A549 (cell line): ENCODE measurements at places on chromosomes 7 and 10.
A peak's percentile ranks its signal among the peaks of the same experiment; 100 is the strongest.

DNA sequence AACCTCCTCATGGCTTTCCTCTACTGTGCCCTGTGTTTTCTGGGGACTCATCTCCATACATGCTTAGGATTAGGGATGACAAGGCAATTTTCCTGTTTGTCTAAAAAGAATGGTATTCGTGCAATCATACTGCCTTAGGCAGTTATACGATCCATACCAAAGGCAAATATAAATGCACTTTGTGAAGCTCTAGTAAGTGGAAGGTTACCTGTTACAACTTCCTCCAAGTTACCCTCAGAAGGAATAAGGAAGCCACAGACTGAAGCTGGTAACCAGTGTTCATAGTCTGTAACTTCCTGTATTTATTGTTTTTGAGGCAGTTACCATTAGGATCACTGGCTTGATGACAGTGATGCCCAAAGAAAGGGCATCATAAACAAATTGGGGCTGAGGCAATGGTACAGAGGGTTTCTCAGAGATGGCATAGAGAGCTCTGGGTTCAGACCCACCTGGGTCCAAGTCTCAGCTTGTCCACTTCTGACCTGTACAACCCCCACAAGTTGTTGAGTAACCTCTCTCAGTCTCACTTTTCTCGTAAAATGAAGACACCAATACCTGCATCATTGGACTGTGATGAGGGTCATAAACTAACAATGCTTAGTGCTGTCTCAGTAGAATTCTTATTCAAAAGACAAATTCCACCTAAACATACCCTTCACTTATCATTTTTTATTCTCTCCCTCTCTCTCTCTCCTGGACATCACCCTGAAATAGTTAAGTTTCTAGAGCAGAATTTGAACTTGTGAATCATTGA, 138.2 kb downstream of the ELMO1 start:
- DNase-seq, result no peak

DNA sequence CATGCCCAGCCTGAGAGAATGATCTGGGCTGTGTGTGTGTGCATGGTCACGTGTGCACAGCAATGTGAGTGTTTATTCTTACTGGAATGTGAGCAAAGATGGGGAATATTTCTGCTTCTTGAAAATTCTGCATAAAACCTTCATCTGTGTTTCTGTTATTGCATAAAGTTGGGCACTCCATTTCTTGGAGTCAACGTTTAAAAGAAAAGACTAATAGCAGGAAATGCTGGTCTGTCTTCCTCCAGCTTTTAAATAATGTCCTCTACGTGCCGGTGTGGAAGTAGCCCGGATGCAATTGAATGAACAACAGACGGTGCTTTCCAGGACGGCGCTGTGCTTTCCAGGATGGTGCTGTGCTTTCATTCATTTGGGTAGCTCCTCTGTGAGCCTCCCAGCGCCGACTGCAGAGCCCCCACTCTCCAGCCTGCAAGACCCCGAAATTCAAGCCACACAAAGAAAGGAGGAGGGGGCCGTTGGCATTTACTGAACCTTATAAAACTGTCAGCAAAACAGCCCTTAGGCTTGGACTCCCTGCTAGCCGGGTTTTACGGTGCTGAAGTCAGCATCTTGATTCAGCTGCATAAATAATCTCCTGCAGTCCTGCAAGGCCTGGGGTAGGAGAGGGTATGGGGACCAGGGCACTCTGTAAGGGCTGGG, 158.2 kb upstream of the PRKCQ start:
- peak; percentile 60 for DNase-seq

- no peak for DNase-seq
Measured at GRCh38 chr10:13698217-13698616, 111.5 kb downstream of the PRPF18 start.

- no peak for DNase-seq
Measured at GRCh38 chr7:64633401-64633800, 32.5 kb upstream of the ZNF107 start.

- peak; percentile 35 for DNase-seq
Measured at GRCh38 chr10:120979435-120980278, 128.5 kb downstream of the WDR11 start.

GRCh38 chr10:114058297-114058696, 14.6 kb downstream of the ADRB1 start:
- no peak for DNase-seq

- peak; percentile 79 for DNase-seq
Measured at GRCh38 chr10:124092860-124093773, at the start of gene CHST15. CHST15 (minus strand) TSS chr10:124093598; CDS start chr10:124046212, 47,386 bp downstream.

- DNase-seq, result no peak
Measured at GRCh38 chr10:30073045-30073766, 13.8 kb upstream of the JCAD start.

GRCh38 chr10:52951824-52952223, 179.2 kb upstream of the MBL2 start:
- peak; percentile 33 for DNase-seq

GRCh38 chr7:44394112-44394447, 68.7 kb upstream of the CAMK2B start:
- no peak for DNase-seq

GRCh38 chr7:5702876-5703571, 78.4 kb downstream of the RNF216 start:
- DNase-seq, result peak; percentile 29

DNA sequence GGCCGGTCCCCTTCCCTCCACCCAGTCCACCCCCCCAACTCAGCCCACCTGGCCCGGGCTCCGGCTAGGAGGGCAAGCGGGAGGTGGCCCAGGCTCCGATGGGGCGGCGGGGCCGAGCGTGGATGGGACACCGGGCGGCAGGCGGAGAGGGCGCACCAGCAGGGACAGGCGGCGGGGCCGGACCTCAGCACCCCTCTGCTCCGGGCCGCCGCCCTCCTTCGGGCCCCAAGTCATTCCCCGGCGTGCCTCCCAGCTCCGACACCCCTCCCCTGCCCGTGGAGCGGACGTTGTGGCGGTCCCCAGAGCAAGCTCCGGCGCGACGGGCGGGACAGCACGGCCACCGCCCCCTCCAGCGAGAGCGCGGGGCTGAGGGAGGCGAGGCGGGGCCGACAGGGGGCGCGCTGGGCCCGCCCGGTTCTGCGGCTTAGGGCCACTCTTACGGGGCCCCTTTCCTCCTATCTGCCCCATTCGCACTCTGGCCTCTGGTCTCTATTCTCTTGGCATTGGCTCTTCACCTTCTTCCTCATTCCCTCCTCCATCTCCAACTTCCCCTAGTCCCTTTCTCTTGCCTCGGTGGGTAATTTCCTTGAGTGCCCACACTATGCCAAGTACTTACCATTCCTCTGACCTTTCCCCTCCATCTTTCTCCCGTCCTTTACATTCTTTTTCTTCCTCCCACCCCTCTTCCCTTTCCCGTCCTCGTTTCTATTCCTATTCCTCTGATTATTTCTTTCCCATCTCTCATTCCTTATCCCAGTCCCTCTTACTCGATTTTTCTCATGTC, 701 bp upstream of the GBX1 start:
- peak; percentile 47 for DNase-seq

DNA sequence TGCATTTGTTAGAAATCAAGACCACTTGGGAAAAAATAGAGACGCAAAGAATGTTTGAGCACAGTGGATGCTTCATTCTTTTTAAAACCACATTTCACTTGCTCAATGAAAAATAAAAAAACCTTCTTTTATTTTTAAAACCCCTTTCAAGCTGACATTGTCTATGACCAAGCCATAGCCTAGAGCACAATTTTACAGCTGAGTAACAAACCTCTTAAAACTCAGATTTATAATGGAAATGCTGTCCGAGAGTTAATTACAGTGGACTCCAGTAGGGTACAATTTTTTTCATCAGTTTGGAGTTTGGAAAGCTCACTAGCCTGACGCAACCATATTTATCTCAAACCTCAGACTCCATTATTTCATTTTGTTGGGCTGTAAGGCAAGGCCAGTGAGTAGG, 116.3 kb downstream of the RNLS start:
- no peak for DNase-seq

DNA sequence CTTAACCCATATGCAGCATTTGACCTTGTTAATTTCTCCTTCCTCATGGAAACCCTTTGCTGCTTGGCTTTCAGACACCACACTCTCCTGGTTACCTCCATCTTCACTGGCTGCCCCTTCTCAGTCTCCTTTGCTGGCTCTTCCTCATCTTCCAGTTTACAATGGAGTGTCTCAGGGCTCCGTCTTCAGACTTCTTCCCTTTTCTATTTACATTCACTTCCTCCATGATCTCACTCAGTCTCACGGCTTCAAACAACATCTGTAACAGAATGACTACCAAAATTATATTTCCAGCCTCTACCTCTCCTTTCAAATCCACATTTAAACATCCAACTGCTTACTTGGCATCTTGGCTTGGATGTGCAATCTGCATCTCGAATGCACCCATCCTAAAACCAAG, 140.4 kb downstream of the DKK1 start:
- DNase-seq, result no peak

DNA sequence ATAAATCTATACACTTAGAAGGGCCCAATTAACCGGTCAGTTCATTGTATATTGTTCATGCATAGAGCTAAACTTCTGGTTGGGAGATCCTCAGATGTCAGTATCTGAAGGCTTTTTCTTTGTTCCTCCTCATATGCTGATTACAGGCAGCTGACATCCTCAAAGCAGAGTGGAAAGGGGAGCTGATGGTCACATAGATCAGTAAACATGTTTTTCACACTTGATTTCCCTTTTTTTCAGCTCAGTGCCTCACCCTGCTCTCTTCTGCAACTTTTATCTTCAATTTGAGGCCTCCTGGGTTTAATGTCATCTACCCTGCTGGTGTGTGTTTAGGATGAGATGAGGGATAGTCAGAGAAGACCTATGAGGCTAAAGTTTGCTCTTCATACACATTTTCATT, 297.9 kb upstream of the FZD1 start:
- no peak for DNase-seq

GRCh38 chr7:33142585-33142984, 13.2 kb downstream of the BBS9 start:
- no peak for DNase-seq

DNA sequence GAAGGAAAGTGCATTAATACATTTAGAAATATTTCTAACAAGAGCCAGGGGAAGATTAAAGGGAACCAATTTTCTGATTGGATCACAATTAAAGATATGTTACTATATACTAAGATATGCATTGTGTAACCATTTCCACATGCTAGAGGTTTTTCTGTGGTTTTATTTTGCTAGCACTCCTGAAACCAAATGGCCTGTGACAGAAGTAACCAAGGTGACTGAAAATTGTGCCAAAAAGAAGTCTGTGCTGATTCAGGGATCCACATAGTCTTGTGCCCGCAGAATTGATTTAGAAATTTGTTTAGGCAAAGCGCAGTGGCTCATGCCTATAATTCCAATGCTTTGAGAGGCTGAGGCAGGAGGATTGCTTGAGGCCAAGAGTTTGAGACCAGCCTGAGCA, 1.8 kb downstream of the CC2D2B start:
- no peak for DNase-seq

DNA sequence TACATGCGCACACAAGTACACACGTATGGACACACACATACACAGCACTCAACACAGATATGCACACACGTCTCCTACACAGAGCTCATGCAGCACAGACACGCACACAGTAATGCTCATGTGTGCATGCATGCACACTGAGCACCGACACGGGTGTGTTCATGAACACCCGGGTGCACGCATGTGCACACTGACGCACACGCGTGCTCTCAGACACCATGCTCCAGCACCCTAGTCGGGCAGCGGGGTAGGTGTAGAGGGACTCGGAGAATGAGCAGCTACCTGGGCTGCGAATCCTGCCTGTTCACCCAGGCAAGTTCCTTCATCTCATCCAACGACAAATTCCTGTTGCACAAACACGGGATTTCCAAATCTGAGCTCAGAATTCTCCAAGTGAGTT, 184.7 kb downstream of the MAD1L1 start:
- DNase-seq, result no peak

GRCh38 chr10:110212119-110213006, 5.0 kb downstream of the MXI1 start:
- DNase-seq, result no peak

GRCh38 chr10:131899695-131900349, 986 bp upstream of the PPP2R2D start:
- peak; percentile 72 for DNase-seq

- DNase-seq, result no peak
Measured at GRCh38 chr10:89164080-89164479, 43.0 kb downstream of the CH25H start.

- DNase-seq, result peak; percentile 90
Measured at GRCh38 chr7:11082552-11083213, 109.0 kb downstream of the PHF14 start.

DNA sequence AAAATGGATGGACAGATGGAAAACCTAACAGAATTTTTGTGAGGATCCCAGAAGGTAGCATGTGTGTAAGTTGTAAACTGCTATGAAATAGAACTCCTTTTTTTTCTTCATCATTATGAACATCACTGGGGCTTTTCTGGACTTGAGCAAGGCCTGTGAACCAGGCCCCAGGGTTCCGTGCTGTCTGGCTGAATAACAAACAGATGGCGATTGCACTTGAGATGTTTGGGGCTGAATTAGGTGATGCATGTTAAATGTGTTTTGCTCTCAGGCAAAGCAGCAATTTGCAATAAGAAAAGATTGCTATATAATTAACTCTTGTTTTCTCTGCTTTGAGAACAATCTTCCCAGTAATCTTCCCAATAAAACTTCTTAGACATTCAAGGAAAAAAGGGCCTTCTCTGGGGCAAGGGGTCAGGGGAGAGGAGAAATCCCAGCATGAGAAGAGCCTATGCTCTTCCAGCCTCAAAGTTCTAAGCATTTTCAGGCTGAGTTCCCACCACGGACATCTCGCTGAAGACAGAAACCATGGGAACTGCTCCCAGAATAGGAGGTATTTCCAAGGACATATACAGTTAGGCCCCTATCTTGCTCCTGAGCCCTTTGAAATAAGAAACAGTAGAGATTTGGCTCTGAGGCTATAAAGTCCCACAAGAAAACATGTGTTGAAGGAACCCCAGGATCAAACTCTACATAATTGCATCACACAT, 98.7 kb downstream of the ITIH5 start:
- no peak for DNase-seq
